ENCODE measurements at places on chromosomes 11 and 22. TPM values are rescaled to one million over a fixed set of nuclear protein-coding genes. Genes with fewer than 3 reads are reported as not detected.

Gene NRIP3
- 6.8 TPM for total RNA-seq

Gene DBX1
- not detected for total RNA-seq

Gene SCGB1D2
- total RNA-seq: not detected

Gene OR51E2
- not detected for total RNA-seq

Gene PTH
- total RNA-seq: not detected

Gene PRDM11
- 5.4 TPM for total RNA-seq

Gene FIBIN
- total RNA-seq: 30.0 TPM

Gene DDIAS
- 1.5 TPM for total RNA-seq

Gene CLTCL1
- total RNA-seq: 28.6 TPM

All from osteoblast (primary cell).